Osteocyte (in vitro differentiated cells): ENCODE measurements at places on chromosomes 1 and 21. TPM values are rescaled to one million over a fixed set of nuclear protein-coding genes. Genes with fewer than 3 reads are reported as not detected.

The KRTAP19-2 gene
- total RNA-seq, result not detected in 2 replicates

The FCRL6 gene
- not detected in 2 replicates for total RNA-seq

The KCND3 gene
- 2.1 TPM in 2 replicates for total RNA-seq

- no peak for DNase-seq
These were observed 520 bp downstream of the PLEKHN1 start for GRCh38 chr1:966704-967300.

GRCh38 chr1:82226186-82226505 is 425.4 kb downstream of the ADGRL2 start:
- DNase-seq, result no peak

- DNase-seq, result peak; percentile 51
These were observed 532.8 kb downstream of the MATN1 start for GRCh38 chr1:30190511-30191153.

DNA sequence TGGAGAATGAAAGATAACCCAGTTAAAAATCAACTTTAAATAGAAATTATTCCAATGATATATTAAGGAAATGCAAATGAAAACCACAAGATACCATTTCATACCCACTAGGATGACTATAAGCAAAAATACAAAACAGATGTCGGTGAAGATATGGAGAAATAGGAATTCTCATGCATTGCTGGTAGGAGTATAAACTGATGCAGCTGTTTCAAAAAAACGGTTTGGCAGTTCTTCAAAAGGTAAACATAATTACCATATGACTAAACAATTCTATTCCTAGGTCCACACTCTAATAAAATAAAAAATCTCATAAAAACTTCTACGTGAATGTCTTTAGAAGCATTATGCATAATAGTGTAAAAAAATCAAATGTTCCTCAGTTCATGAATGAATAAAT is 763.3 kb upstream of the BRINP3 start:
- DNase-seq, result no peak

DNA sequence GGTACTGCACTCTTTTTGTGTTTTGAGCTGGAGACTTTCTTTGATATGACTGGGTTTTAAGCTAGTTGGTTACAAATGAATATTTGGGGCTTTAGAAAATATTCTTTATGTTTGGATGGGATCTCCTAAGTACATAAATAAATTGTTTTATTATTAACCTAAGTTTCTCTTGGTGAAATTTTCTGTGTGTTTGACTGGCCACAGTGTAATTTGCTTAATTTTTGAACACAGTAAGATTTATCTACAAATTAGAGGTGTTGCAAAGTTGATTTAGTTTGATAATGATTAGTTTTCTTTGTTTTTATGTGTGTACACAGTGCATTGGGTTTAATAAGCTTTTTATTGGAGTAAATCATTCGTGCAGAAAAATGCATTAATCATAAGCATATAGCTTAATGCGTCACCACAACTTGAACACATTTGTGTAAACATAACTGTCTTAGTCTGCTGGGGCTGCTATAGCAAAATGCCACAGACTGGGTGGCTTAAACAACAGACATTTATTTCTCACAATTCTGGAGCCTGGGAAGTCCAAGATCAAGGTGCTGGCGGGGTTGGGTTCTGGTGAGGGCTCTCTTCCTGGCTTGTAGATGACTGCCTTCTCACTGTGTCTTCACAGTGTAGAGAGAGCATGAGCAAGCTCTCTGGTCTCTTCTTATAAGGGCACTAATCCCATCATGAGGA is 17.4 kb upstream of the SLC6A9 start:
- DNase-seq, result no peak

The PYHIN1 gene
- total RNA-seq, result not detected in 2 replicates

The AMY1B gene
- not detected in 2 replicates for total RNA-seq

GRCh38 chr1:160453443-160453842 is 53.1 kb downstream of the VANGL2 start:
- no peak for DNase-seq

DNA sequence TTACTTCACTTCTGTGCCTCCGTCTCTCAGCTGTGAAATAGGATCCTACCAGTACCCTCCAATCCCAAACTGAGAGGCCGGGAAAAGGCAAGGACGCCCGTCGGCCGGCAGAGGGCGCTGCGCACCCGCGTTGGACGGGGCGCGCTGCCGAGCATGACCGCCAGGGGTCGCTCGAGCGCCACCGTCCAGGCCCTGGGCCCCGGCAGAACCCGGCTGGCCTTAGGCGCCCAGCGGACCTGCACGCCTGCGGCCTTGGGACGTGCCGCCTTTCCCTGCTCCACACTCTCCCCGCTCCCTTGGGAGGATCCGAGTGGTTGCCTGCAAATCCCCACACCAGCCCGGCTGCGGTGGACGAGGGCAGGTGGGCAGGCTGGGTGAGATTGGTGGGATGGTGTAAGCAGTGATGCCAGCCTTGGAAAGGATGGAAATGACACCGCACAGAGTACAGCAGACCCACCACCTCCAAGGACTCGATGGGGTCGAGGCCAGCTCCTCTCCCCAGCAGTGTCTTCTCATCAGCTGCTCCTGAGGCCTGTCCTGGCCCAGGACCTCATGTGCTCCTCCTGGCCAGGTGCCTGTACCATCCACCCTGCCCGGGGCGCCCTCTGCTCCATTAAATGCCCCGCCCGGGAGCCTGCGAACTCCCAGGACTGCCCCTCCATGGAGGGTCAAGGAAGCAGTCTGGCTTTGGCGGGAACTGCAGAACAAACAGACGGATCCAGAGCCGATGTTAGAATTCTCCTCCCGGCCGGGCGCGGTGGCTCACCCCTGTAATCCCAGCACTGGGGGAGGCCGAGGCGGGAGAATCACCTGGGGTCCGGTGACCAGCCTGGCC is 47.4 kb upstream of the LBR start:
- DNase-seq, result peak; percentile 93

- peak; percentile 57 for DNase-seq
These were observed 42.5 kb downstream of the ETS2 start for GRCh38 chr21:38848187-38848609.

DNA sequence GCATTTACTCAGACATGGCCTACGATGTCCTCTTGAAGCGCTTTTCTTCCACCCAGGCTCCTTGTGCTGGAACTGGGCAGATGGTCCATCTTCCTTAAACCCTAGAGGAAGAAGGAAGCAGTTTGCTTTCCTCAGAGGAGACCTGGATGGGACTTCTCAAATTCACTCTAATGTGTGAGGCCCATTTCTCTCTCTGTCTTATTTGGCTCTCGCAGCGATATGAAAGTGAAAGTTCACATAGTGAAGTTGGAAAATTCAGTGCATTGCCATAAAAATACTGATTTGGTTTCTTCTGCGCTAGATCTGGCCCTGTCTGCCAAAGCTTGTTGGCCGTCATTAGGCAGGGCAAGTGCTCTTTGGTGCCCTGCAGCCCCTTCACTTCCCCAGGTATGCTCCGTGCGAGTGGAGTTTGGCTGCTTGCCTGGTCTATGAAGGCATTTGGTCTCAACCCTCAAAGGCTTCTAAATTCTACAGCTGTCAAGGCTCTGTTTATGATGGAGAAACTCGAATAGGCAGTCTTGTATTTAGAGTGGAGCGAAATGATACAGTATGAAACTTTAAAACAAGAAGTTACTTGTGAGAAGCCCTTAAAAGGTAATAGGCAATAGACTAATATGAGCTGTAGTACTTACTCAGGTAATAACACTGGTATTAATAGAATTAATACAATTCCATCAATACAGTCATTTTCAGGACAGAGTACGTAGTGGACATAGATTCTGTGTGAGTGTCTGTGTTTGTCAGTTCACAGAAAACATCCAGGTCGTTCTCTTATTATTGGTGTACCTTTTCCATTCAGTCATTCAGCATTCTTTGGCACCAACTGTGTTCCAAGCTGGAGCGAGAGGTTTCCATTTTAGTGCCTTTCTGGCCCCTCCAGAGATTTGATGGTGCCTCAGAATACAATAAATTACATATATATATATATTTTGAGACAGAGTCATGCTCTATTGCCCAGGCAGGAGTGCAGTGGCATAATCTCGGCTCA is 20.5 kb downstream of the SZRD1 start:
- no peak for DNase-seq
